ENCODE measurements at places on chromosomes 16 and 17. TPM values are rescaled to one million over a fixed set of nuclear protein-coding genes. Genes with fewer than 3 reads are reported as not detected.
A peak's percentile ranks its signal among the peaks of the same experiment; 100 is the strongest.

Gene GAST
- not detected for total RNA-seq

DNA sequence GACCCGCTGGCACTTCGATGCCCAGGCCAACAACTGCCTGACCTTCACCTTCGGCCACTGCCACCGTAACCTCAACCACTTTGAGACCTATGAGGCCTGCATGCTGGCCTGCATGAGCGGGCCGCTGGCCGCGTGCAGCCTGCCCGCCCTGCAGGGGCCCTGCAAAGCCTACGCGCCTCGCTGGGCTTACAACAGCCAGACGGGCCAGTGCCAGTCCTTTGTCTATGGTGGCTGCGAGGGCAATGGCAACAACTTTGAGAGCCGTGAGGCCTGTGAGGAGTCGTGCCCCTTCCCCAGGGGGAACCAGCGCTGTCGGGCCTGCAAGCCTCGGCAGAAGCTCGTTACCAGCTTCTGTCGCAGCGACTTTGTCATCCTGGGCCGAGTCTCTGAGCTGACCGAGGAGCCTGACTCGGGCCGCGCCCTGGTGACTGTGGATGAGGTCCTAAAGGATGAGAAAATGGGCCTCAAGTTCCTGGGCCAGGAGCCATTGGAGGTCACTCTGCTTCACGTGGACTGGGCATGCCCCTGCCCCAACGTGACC is 5.0 kb downstream of the WFIKKN2 start:
- no peak for DNase-seq

- DNase-seq = no peak
Observed at GRCh38 chr16:54418903-54419302, 132.3 kb upstream of the IRX3 start.

GRCh38 chr17:4956493-4957061 is 5.7 kb downstream of the ENO3 start:
- DNase-seq = no peak

Gene VASN
- 85.4 TPM for total RNA-seq

DNA sequence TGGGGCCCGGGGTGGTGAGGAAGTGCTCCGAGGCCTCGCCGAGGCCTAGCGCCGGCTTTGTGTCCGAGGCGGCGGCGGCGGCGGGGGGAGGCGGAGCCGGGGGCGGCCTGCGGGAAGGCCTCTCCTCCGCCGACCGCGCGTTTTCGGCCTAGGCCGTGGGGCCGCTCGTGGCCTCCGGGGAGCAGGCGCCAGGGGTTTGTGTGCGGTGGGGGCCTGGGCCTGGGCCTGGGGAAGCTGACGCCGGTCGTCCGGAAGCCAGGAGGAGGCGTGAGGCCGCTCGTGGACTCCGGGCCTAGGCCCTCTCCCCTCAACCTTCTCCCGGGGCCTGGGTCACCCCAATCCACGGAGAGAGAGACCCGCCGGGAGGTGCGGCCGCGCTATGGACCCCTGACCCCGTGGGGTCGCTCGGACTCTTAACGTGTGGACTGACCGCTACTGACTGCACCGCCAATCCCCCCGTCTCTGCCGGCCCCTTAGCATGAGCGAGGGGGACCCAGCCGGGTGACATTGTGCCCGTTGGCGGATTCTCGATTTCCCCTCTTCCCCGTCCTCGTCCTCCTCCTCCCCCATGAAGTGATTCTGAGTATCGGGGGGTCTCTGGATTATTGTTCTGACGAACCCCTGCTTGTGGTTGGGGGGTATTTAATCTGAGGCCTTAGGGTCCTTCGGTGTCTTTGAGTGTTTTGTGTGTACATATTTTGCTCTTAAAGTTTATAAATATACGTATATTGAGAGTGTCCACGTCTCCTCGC is 660 bp downstream of the RBBP6 start:
- peak; percentile 52 for DNase-seq

Gene NPEPPS
- 60.3 TPM for total RNA-seq

Gene CPHXL2
- not detected for total RNA-seq

Gene MPP3
- 2.4 TPM for total RNA-seq

- DNase-seq = peak; percentile 52
Observed at GRCh38 chr17:63881935-63882601, at the start of gene GH2. Gene GH2 (minus strand): TSS chr17:63881944. CDS start chr17:63881801, 143 bp downstream.

- DNase-seq = no peak
Observed at GRCh38 chr16:64162613-64163375, 959.1 kb downstream of the CDH11 start.

DNA sequence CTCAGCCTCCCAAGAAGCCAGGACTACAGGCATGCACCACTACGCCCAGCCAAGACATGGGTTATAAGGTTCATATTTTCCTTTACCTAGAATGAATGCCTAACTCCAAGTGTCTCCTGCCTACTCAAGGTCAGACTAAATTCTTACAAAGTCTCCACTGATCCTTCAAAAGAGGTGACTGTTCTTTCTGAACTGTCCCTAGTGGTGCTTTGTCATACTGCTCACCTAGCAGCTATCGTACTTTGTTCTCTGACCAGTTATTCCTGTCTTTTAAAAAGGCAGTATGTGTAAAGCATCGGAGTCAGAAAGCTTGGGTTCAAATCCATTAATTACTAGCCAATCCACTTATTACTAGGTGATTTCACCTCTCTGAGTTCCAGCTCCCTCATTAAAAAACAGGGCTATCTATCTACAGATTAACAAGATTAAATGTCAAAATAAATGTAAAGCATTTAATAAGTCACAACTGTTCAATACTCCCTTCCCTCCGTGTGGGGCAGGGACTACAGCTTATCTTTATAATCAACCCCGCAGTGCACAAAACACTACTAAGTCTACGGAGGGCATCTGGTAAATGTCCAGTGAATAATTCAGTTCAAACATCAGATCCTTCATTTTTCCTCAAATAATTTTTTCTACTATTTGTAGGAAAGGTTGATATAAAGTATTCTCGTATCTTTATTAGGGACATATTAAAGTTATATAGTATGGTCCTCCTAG is 20.0 kb upstream of the ITGA2B start:
- no peak for DNase-seq

Gene ZNF385C
- total RNA-seq = not detected

DNA sequence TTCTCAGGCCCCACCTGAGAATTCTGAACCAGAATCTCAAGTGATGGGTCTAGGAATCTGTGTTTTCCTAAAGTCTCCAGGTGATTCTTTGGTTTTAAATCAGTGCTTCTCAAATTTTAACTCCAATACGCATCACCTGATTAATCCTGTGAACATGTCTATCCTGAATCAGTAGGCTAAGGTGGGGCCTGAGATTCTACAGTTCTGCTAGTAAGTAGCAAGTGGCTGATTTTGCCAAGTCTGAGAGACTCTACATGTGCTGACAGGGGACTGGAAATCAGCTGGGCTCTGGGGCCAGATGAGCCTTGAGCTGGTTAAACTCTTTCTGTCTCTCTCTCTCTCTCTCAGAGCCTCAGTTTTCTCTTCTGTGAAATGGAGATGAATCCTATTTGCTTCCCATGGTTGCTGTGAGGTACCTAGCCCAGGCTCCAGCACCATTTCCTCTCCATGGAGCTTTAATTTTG is 9.0 kb downstream of the CCR7 start:
- no peak for DNase-seq

GRCh38 chr16:2008009-2008526 is 1.6 kb downstream of the ZNF598 start:
- no peak for DNase-seq

DNA sequence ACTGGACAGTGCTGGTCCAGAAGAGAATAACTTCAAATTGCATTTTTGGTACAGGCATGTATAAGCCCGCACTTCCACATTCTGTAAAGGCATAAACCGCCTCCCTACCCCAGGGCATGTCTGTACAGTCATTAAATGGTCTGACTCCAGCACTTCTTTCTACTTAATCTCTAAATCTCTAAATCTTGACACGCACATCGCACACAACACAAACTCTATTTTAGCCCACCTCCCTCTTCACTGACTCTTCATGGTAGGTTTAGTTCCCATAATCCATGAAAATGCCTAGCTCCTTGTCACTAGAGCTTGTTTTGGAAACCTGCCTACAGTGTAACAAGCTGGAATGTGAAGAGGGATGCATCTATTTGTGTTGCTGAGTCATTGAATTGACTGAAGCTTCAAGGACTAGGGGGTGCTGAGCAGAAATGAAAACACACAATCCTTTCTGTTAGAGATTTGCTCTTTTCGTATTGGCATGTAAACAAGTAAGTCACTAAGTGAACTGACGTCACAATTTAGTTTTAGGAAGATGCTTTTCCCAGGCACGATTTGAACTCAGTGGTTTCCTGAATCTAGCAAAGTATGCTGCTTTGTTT is 1.6 kb upstream of the DUSP14 start:
- peak; percentile 72 for DNase-seq

Gene NPIPA5
- 15.1 TPM for total RNA-seq

DNA sequence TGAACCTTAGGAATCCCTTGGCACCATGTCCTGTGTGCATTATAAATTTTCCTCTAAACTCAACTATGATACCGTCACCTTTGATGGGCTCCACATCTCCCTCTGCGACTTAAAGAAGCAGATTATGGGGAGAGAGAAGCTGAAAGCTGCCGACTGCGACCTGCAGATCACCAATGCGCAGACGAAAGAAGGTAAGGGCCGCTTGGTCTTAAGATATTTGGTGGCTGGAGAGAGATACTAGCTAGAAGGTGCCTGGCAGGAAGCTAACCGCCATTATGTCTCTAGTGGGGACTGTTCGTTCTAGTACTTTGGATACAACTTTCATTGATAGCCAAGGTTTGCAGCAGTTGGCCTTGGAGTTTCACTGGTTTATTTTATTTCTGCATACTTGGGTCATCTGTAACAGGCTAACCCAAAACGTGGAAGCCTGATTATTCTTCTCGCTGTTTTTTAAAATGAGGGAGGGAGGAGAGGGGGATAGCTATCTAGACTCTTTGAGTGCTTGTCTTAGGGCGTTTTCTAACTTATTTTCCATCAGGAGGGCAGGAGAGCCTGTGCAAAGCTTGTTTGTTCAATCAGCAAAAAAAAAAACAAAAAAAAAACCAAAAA is 1.3 kb downstream of the RBBP6 start:
- DNase-seq = peak; percentile 49

- no peak for DNase-seq
Observed at GRCh38 chr17:80474231-80474960, 2.0 kb downstream of the NPTX1 start.

GRCh38 chr17:70011750-70012149 is 63.3 kb upstream of the KCNJ16 start:
- DNase-seq = no peak

Gene NLK
- total RNA-seq = 19.3 TPM

Gene ZSCAN10
- total RNA-seq = not detected

DNA sequence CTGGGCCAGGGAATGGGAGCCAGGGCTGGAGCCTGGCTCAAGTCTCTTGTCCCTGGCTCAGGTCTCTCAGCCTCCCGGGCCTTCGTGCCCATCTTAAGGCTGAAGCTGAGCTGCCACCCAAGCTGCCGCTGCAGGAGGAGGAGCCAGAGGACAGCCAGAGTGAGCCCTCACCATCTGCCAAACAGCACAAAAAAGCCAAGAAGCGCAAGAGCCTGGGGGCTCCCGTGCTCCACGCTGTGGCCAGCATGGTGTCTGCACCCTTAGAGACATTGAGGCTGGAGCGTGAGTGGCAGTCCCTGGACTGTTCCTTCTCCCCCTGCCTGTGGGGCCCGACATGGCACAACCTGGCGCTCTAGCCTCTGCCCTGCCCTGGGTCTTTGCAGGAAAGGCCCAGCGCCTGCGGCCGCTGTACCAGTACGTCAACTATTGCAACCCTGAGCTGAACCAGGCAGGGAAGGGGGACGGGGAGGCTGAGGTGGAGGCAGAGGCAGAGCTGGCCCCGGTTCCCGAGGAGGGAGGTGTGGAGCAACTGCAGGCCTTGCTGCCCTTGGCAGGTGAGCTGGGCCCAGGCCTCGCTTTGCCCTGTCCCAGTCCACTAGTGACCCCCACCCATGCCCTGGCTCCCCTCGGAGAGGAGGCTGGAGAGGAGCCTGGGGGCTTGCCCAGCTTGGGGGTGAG is 1.3 kb downstream of the C16orf86 start:
- peak; percentile 95 for DNase-seq

Gene C16orf95
- total RNA-seq = 18.7 TPM

DNA sequence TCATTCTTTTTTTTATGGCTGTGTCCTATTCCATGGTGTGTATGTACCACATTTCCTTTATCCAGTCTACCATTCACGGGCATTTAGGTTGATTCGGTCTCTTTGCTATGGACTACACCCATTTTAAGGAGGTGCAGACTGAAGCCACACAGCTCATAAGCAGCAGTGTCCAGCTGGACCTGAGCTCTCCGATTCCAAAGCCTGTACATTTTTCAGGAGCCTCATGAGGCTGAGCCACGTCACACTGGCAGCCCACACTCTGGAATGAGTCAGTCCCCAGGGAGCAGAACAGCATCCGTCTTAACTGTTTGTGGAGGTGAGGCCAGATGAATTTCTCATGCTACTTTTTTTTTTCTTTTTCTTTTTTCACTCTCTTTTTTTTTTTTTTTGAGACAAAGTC is 116.1 kb downstream of the C16orf95 start:
- DNase-seq = peak; percentile 94

DNA sequence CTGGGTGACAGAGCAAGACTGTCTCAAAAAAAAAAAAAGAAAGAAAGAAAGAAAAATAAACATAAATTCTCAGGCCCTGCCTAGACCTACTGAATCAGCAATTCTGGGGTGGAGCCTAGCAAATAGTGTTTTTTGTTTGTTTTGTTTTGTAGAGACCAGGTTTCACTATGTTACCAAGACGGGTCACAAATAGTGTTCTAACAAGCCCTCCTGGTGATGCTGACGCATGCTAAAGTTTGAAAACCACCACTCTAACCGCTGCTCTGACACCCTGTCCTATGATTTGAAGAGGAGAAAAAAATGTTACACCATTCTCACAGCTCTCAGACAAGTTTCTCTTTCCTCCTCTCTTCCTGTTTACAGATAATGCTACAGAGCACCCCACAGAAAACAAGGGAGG is 1.5 kb downstream of the MRPL10 start:
- peak; percentile 84 for DNase-seq

Gene SLC38A8
- not detected for total RNA-seq

Gene HOXB5
- 0.05 TPM for total RNA-seq

GRCh38 chr16:54360681-54361080 is 74.1 kb upstream of the IRX3 start:
- no peak for DNase-seq

- no peak for DNase-seq
Observed at GRCh38 chr17:32771396-32771795, 105.5 kb downstream of the MYO1D start.

DNA sequence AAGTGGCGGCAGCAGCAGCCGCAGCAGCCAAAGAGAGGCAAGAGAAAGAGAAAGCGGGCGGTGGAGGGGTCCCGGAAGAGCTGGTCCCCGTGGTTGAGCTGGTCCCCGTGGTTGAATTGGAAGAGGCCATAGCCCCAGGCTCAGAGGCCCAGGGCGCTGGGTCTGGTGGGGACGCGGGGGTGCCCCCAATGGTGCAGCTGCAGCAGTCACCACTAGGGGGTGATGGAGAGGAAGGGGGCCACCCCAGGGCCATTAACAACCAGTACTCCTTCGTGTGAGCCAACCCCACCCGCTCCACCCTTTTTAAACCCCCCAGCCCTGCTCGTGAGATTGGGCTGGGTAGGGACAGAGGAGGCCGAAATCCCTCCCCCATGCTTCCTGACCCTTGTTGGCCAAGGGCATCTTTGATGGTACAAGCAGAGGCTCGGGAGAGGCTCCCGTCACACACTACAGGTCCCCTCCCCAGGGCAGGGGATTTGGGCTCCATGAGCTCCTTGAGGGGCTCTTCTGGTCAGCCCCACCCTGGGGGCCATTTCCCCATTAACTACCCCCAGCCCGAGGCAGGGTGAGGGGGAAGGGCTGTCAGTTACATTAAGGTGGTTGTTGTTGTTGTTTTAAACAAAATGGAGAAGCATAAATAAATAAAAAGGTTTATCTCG is 4.6 kb upstream of the ATP2A1 start:
- DNase-seq = peak; percentile 53

Gene TEX19
- 0.34 TPM for total RNA-seq

- peak; percentile 68 for DNase-seq
Observed at GRCh38 chr17:2084766-2085647, 30.1 kb downstream of the HIC1 start.

Gene ZC3H18
- 18.2 TPM for total RNA-seq

All from SJSA1 (cell line).